ENCODE measurements at places on chromosomes 5 and 9.

DNA sequence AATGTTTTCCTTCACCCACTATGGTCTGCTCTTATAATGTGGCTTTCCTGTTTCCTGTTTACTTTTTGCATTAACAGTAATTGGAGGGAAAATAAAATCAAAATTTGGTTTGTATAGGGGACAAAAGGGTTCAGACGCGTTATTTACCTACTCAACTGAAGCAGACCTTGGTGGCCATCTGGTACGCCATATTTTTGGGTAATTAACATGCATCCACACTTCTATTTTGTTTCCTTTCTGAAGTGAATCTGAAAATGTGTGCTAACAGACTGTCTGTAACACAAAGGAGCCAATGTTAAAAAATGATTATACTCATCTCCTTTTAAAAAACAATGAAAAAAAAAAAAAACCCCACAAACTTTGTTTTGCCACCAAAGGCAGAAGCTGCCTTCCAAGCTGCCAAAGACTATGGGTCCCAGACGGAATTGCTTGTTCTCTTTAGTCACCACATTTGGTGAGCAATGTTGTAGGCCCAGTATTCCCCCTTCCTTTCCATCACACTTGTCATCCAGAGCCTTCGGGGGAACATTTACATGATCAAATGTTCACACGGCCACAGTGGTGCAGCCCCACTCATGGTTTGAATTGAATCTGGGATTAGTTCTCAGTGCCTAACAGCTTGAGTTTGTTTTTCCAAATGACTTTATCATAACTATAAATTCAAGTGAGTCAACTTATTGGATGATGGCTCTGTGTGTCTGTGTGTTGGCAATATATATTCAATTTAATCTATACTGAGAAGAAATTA is 323.7 kb upstream of the CD180 start:
- no peak for DNase-seq

DNA sequence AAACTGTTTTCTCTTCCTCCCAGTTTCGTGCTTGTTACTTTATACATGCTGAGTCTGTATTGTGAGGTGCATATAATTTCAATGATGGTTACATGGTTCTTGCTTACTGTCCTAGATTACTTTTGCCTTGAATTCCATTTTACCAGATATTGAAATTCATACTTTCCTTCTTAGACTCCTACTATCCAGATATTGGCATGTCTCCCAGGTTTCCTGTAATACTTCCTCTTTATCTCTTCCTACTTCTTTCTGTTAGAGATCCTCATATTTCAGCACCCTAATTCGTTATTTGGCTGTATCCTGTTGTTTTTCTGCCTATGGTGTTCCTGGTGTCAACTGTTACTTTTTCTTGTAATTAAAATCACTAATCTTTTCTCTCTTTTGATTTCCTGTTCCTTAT is 522.1 kb downstream of the CCDC171 start:
- DNase-seq: no peak

- DNase-seq: no peak
These were observed 255.1 kb upstream of the NREP start for GRCh38 chr5:112012104-112012503.

GRCh38 chr9:69645488-69645887 is 26.7 kb downstream of the APBA1 start:
- DNase-seq: no peak

GRCh38 chr9:79259858-79260257 is 311.9 kb upstream of the TLE4 start:
- DNase-seq: no peak

GRCh38 chr5:87132696-87133095 is 135.0 kb upstream of the RASA1 start:
- no peak for DNase-seq

GRCh38 chr9:136133191-136133958 is 14.7 kb upstream of the TMEM250 start:
- DNase-seq: peak; percentile 47

DNA sequence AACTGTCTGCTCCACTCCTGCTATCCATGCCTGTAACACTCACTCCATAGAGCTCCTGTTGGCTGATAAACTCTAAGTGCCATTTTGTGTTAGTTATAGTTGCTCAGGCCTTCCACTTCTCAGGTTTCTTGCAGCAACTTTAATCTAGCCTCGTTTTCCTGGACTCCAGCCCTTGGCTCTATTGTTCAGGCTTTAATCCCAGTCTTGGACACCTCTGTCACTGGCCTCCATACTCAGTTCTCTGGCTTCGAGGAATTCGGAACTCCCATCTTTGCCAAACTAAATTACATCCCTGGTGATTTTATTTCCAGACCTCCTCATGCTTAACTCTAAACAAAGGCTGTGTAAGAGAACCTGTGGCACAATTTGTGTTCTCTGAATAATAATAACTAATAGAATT is 39.8 kb downstream of the EMB start:
- DNase-seq: no peak

GRCh38 chr5:151123897-151124751 is 33.5 kb downstream of the ANXA6 start:
- peak; percentile 56 for DNase-seq

- DNase-seq: no peak
These were observed 11.4 kb upstream of the SLC45A2 start for GRCh38 chr5:33995865-33996264.

DNA sequence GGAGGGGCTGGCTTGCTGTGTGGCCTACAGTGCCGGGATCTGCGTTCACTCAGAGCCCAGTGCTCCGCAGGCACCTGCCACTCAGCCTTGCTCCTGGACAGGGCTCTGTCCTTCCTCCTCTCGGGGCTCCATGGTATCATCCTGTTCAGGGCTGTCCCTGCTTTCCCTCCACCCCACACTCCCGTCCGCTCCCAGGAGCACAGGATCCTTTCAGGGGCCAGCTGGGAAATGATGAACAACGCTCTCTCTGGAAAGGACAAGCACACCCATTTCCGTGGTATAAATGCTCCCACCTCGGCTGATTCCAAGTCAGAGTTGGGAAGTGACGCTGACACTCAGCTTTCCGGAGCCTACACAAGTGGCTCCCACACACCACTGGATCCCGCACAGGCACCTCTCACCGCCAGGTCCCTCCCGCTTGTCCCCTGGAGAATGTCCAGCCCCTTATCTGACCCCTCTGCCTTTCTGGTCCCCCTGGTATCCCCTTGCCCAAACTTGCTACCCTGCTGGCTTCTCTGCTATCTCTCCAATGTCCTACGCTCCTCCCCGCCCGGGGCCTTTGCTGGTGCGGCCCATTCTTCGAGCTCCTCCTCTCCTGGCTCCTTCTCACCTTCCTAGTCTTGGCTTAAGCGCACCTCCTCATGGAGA is 21.3 kb downstream of the HMCN2 start:
- DNase-seq: no peak

DNA sequence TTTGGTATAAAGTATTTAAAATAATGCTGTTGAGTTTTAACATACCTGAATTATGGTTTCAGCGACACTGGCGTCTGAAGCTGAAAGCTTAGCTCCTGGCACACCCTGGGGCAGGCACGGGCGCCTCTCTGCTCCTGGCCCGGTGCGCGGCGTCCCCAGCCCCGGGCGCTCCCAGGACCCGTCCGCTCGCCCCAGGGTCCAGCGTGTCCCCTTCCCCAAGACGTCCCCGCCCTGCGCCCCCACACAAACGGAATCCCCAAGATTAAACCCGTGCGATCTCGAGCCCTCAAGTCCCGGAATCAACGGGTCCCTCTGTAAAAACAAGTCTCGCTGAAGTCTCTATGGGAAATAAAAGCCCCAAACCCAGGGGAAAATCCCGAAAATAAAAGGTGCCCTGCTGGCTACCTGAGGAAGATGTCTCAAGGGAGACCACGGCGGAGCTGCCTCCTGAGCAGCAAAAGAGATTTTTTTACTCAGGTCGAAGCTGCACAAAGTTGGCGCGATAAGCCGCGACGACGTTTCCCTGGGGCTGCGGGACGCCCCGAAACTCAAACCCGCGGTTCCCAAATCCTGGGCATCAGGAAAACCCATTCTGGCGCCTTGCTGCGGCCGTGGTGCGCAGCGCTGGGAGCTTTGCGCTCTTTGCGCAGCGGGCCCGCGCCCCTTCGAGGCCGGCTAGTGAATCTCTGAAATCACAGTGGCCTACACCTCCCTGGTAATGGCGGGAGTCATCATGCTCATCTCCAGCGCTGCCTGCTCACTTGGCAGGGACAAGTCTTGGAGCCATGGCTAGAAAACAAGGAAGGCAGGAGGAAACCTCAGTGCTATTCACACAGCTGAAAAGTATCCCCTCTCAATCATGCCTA is 6.3 kb upstream of the IFNA8 start:
- no peak for DNase-seq

- peak; percentile 25 for DNase-seq
These were observed 124.5 kb downstream of the EGFLAM start for GRCh38 chr5:38382898-38383297.

DNA sequence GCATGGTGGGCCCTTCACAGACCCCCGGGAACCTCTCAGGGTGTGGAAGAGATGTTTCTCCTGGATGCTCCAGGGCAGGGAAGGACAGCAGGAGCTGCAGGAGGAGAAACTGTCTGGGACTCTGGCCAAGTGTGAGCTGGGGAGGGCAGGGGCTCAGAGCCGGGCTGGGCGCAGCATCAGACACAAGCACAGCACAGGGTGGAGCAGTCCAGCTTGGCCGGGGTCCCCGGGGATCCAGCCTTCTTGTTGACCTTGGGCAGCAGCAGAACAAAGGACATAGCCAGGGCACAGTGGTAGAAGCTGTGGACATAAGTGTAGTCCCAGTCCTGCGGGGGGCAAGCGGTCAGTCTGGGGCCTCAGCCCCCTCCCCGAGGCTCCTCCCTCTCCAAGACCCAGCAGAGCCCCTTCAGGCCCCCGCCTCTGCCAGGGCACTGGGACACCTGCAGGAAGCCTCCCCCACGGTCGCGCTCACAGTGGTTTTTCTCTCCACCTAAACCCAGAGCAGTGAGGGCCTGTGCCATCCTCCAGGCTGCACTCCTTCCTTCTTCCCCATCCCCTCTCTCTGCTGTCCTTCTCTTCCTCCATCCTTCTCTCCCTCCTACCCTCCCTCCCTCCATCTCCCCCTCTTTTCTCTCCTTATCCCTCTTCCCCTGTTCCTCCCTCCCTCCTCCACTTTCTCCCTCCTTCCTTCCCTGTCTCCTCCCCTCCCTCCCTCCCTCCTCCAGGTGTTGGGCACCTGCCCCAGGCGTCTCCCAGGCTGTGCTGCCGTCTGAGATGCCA is 10.1 kb downstream of the MYMK start:
- no peak for DNase-seq

DNA sequence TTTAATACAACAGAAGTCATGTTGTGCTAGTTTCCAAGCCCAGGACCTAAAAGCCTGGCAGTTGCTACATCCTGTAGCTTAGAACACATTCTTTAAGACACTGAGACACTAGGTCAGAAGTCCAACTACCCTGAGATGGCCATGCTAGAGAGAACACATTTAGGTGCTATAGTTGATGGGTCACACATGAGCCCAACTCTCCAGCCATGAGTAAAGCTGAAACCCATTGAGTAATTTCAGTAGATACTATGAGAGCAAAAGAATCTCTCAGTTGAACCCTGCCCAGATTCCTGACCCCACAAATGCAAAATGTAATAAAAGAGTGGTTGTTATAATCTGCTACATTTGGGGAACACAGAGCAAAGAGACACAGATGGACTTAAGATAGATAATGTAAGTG is 164.4 kb downstream of the SEMA5A start:
- DNase-seq: no peak

- DNase-seq: no peak
These were observed 69.8 kb downstream of the ADAMTS2 start for GRCh38 chr5:179275381-179275878.

- no peak for DNase-seq
These were observed 9.0 kb upstream of the DIPK1B start for GRCh38 chr9:136703276-136703860.

GRCh38 chr9:14018081-14018480 is 295.9 kb downstream of the NFIB start:
- DNase-seq: no peak

DNA sequence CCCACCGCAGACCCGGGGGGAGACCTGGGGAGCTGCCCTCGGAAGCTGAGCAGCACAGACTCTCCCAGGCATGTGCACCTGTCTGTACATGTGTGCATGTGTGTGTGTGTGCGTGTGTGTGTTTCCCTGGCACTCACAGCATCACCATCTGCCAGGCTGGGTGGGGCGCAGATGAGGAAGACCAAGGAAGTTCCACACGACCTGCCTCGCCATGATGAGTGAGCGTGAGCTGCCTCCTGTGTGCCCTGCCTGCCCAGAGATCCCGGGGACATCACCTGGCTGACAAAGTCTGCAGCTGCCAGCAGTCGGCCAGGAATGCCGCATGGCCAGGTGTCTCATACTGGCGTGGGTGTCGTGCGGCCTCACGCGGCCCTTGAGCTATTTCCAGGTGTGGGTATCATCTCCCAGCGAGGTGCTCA is 4.0 kb upstream of the GPSM1 start:
- no peak for DNase-seq

GRCh38 chr9:126962336-126962735 is 47.8 kb downstream of the RALGPS1 start:
- DNase-seq: no peak

DNA sequence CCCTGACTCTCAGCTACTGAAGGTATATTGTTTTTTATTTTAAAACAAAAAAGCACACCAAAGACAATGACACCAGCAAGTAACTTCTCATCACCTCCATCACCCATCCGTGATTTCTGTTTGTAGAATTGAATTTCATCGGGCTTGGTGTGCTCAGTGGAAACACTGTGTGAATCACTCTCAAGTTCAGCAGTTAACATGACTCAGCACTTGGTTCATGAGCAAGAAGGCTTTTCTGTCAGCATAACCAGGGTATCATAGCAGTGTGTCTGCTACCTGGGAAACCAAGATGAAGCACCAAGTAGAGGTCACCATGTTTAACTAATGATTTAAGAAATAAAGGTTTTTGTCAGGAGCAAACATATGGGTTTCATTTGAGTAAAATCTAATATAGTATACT is 123.7 kb downstream of the INSYN2B start:
- no peak for DNase-seq

DNA sequence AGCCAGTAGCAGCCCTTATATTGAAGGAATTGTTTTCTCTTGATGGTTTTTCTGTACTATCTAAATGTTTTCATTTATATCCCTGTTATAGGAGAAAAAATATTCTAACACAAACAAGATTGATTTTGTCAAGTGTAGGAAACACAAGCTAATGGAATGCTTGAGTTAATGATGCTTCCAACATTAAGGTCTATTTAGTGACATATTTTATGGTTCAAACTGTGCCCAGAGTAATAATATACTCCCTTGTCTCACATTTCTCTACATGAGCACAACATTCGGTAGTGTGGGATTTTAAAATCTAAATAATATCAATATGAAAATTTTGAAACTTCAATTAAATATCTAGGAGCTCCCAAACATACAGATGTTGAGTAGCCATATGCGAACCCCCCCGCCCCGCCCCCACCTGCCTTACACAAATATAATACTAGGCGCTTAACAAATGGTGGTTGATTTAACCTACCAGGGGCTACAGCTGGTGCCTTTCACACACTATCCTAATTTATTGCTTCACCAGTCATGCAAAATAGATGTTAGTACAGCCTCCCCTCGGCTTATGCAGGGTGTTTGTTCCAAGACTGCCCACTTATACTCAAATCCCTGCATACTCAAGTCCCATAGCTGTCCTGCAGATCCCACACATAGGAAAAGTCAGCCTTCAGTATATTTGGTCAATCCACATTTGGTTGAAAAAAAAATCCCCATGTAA is 124.1 kb upstream of the ACO1 start:
- no peak for DNase-seq

- DNase-seq: no peak
These were observed 401.3 kb downstream of the BNC2 start for GRCh38 chr9:16469184-16469583.

- no peak for DNase-seq
These were observed 101.9 kb downstream of the MACIR start for GRCh38 chr5:103360475-103360874.

GRCh38 chr5:13133951-13134350 is 810.5 kb downstream of the DNAH5 start:
- DNase-seq: no peak
